Activated T-helper 1 cell treated with anti-CD3 and anti-CD28 coated beads, Interleukin-12 subunit alpha, Interleukin-12 subunit beta, Interleukin-2, Interleukin-4 antibody, amounts not matched to agents 30 ng/mL and 10 ng/mL and 1 ng/mL, durations not matched to agents 14 hours and 24 hours and 36 hours (primary cell): ENCODE measurements at places on chromosomes 3 and 15. TPM values are rescaled to one million over a fixed set of nuclear protein-coding genes. Genes with fewer than 3 reads are reported as not detected.

Gene GABRB3
- total RNA-seq: not detected in 2 replicates

- DNase-seq: no peak
Measured at GRCh38 chr3:154954757-154955156, 125.4 kb upstream of the MME start.

Gene UQCC5
- 14.1 and 17.1 TPM in 2 replicates for total RNA-seq

GRCh38 chr3:129261894-129262293 lies 12.5 kb downstream of the COPG1 start:
- DNase-seq: no peak

DNA sequence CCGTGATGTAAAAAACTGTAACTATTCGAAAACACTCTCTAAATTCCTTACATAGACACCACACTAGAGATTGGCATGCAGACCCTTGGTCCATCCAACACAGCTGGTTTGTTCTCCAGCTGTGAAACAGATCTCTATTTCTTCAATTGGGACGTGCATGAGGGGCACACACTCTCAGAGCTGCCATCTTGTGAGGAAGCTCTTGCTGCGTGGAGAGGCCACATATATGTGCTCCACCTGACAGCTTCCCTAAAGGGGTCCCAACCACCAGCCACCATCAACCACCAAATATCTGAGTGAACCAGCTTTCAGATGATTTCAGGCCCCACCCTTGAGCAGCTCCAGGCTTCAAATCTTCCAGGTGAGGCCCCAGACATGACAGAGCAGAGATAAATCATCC lies 25.6 kb downstream of the SSUH2 start:
- no peak for DNase-seq
